ENCODE measurements at places on chromosomes 1 and 21.
A peak's percentile ranks its signal among the peaks of the same experiment; 100 is the strongest.

- peak overlapping the region; percentile 86 for H3K4me3 ChIP-seq
- DNase-seq, result no peak
- H3K36me3 ChIP-seq, result no peaks in the 10 kb centered on the region
- peak overlapping the region; percentile 93 for H3K27ac ChIP-seq
- H3K27me3 ChIP-seq, result no peaks in the 10 kb centered on the region
These were observed 872 bp downstream of the GPBP1L1 start for GRCh38 chr1:45685308-45686014.

GRCh38 chr1:30414086-30414850 lies 309.1 kb downstream of the MATN1 start:
- DNase-seq, result no peak
- no peaks in the 10 kb centered on the region for H3K36me3 ChIP-seq
- H3K4me3 ChIP-seq, result no peak overlapping the region
- H3K27ac ChIP-seq, result no peak overlapping the region

DNA sequence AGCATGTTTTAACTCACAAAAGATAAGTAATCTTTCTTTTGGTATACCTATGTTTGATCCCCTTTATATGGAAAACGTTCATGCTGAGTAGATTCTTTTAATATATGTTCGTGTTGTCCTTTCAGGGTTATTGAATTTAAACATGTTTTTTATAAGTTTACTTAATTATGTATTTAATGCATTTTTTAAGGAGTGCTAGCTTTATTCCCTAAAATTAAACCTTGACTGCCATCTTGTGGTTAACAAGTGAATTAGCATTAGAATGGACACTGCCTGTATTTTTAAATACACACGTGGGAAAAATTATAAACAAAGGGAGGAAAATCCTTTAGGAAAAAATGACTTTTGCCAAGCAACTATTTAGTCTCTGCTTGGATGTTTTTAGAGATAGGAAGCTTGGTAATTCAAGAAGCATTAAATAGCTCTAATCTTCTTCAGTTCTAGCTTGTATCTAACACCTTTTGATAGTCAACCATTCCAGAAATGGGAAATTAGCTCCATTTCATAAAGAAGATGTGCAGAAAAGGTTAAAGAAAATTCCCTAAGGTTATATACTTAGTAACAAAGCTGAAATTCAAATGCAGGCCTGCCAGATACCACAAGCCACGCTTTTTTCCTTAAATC lies 43.0 kb downstream of the UBE2U start:
- H3K4me1 ChIP-seq, result no peaks in the 10 kb centered on the region
- DNase-seq, result no peak
- no peaks in the 10 kb centered on the region for H3K27me3 ChIP-seq
- H3K36me3 ChIP-seq, result no peaks in the 10 kb centered on the region
- H3K27ac ChIP-seq, result no peak overlapping the region

DNA sequence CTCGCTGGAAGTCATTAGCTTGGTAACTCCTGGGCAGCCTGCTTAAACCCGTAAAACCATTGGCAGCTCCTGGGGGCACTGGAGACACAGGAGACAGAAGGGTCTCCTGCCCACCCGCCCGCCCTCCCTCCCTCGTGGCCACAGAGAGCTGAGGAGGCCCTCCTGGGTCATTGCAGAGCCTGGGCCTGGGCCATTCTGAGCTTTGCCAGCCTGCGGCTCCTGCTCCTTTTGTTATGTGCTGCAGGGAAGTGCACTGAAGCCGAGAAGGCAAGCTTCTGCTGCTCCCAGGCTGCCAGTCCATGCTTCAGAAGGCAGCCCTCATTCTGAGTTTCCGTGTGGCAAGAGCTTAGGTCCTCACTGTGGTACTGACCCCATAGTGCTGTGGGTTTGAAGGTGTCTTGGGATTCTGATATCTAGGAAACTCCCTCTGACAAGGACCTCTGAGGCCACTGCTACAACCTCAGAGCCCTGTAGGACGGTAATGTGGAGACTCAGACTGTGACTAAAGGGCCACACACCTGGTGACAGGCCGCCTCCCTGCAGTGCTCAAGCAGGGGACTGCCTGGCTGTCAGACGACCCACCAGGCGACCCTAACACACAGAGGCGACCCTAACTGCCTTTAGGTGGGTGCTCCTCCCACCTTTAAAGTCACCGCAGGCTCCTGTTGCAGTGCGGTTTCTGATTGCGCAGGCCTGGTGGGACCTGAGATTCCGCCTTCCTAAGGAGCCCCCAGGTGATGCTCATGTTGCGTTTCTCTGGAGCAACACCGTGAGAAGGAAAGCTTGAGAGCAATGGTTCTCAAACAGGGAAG lies 118.7 kb downstream of the IER5 start:
- H3K27ac ChIP-seq, result no peak overlapping the region
- no peaks in the 10 kb centered on the region for H3K4me1 ChIP-seq
- no peak for DNase-seq
- H3K36me3 ChIP-seq, result no peaks in the 10 kb centered on the region

GRCh38 chr1:204992201-204992997 lies 50.6 kb upstream of the CNTN2 start:
- H3K4me1 ChIP-seq, result peaks cover 23% of the 10 kb centered on the region
- H3K36me3 ChIP-seq, result no peaks in the 10 kb centered on the region
- no peak overlapping the region for H3K4me3 ChIP-seq

- no peaks in the 10 kb centered on the region for H3K4me1 ChIP-seq
- H3K36me3 ChIP-seq, result no peaks in the 10 kb centered on the region
- no peak overlapping the region for H3K27ac ChIP-seq
- no peak for DNase-seq
These were observed 31.6 kb downstream of the PTGS2 start for GRCh38 chr1:186648613-186649012.

DNA sequence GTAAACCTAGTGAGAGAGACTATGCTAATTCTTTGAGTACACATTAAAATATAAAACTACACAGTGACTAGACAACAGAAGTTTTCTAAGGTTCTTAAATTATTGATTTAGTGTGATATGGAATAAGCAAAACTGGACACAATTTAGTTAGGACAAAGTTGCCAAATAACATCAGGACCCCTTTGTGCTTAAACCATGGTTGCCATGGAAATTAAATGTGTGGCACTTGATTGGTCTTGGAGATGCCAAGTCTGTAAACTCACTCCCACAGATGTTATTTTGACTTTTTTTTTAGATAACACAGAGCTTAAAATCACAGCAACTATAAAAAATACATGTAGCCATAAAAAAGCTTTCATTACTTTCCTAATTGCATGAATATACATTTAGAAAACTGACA lies 234.6 kb downstream of the BRINP3 start:
- H3K4me3 ChIP-seq, result no peak overlapping the region
- no peak overlapping the region for H3K27ac ChIP-seq
- no peak for DNase-seq
- H3K36me3 ChIP-seq, result no peaks in the 10 kb centered on the region
- H3K27me3 ChIP-seq, result no peaks in the 10 kb centered on the region

GRCh38 chr1:153769221-153769620 lies 6.0 kb upstream of the SLC27A3 start:
- peaks cover 9% of the 10 kb centered on the region for H3K36me3 ChIP-seq
- H3K4me3 ChIP-seq, result no peak overlapping the region
- peak overlapping the region; percentile 92 for H3K27ac ChIP-seq
- DNase-seq, result no peak
- H3K27me3 ChIP-seq, result no peaks in the 10 kb centered on the region
- H3K4me1 ChIP-seq, result peaks cover 32% of the 10 kb centered on the region

- H3K4me3 ChIP-seq, result no peak overlapping the region
- H3K27ac ChIP-seq, result no peak overlapping the region
- H3K36me3 ChIP-seq, result no peaks in the 10 kb centered on the region
- no peak for DNase-seq
- H3K4me1 ChIP-seq, result no peaks in the 10 kb centered on the region
These were observed 398.9 kb downstream of the MATN1 start for GRCh38 chr1:30324251-30325084.

DNA sequence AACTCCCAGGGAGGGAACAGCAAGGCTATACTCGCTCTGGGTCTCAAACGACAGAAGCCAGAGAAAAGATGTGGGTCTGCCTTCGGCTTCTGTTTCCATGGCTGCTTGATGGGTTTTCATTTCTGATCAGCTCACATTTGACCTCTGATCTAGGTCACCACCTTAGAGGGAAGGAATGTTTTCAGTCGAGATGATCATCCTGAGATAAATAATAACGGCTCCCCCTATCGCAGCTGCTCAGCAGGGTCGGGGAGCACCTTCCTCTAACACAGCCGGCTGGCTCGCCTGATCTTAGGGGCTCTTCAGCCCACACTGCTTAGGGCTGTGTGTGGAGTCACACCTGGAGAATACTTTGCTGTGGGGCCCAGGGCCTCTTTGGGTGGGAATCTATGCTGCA lies 53.1 kb upstream of the ZNF648 start:
- H3K4me1 ChIP-seq, result no peaks in the 10 kb centered on the region
- DNase-seq, result no peak
